Psoas muscle (tissue), 8 donors: ENCODE measurements at places on chromosomes 1 and 21. TPM values are rescaled to one million over a fixed set of nuclear protein-coding genes. Genes with fewer than 3 reads are reported as not detected.

DNAJC6 gene
- total RNA-seq, result 1.3 TPM

HSD3B2 gene
- not detected for total RNA-seq

- DNase-seq, result no peak
These were observed 1.0 kb upstream of the KCNC4 start for GRCh38 chr1:110208916-110209645.

GRCh38 chr1:206808615-206809014 lies 36.3 kb upstream of the IL10 start:
- DNase-seq, result no peak

DNA sequence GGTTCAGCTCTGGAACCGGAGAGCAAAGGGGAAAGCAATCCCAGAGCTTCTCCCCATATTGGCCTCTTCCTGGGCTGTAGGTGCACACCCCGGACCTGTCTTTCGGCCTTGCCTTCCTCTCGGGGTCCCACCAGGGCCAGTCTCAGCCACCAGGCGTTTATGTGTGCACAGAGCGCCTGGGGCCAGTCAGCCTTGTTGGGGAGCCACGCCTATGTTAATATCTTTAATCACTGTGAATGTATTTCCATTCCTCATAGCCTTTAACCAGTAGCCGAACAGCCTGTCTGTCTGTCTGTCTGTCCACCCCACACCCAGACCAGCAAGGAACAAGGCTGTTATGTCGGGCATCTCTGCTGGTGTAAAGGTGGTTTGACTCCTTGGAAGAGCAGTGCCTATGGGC lies 18.8 kb downstream of the KCNC4 start:
- DNase-seq, result no peak

DNA sequence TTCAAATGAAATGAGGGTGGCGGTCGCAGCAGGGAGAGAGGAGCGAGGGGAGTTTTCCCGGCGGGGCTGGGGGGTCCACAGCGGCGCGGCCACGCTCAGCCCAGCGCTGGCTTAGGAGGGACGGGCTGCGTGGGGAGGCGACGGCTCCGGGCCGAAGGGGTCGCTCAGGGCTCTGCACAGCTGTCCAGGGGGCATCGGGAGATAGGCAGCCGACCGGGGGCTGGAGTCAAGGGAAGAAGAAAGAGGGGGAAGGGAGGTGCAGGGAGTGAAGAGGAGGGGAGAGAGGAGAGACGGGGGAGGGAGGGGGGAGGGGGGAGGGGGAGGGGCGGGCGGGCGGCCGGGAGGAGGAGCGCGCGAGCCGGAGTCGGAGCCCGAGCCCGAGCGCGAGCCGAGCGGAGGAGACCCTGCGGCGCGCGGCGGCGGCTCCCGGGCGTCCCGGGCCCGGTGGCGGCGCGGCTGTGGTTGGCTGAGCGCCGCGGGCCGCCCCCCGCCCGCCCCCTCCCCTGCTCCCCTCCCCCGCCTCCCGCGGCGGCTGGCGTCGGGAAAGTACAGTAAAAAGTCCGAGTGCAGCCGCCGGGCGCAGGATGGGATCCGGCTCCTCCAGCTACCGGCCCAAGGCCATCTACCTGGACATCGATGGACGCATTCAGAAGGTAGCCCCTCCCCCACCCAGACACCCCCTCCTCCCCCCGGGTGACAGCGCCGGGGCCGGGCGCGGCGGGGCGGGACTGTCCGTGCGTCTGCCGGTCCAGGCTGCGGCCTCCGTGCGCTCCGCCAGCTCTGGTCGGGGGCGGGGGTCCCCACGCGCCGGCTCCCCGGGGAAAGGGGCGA lies at the start of gene PDE9A:
TSS of gene PDE9A (plus strand) at position 391 of the 831 bp plus-strand sequence. CDS start at position 585, 194 bp downstream.
- DNase-seq, result peak; percentile 31
